ENCODE measurements at places on chromosomes 13 and 19.

- DNase-seq = peak; percentile 63
These were observed at the start of gene KLF2 for GRCh38 chr19:16324384-16325160. TSS of gene KLF2 (plus strand) at chr19:16324826. CDS start at chr19:16324924, 98 bp downstream.

GRCh38 chr19:38283271-38283670, 18.9 kb downstream of the SPINT2 start:
- DNase-seq = no peak

DNA sequence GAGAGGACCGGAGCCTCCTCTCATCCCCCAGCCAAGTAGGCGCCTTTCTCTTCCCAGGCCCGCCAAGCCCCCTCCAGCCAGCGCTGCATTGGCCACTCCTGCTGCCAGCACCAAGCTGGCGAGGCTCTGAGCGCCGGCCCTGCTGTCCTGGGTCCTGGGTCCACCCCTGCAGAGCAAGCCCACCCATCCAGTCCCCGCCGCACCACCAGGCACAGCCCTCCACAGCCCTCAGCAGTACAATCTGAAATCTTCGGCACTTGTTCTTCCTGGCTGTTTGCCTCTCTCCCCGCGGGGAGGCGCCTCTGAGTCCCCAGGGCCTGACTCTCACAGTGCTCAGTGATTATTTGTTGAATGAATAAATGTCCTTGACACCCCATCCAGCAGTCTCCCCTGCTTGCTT, 236.4 kb upstream of the SGCG start:
- DNase-seq = no peak

GRCh38 chr13:45373162-45373547, 32.2 kb upstream of the TPT1 start:
- no peak for DNase-seq
